ENCODE measurements at places on chromosomes 6 and 20.

- DNase-seq = no peak
These were observed 3.1 kb downstream of the TRAF3IP2 start for GRCh38 chr6:111602481-111603011.

GRCh38 chr6:135875446-135875845, 23.9 kb downstream of the PDE7B start:
- no peak for DNase-seq

GRCh38 chr20:58970146-58970545, 10.9 kb upstream of the NELFCD start:
- no peak for DNase-seq

DNA sequence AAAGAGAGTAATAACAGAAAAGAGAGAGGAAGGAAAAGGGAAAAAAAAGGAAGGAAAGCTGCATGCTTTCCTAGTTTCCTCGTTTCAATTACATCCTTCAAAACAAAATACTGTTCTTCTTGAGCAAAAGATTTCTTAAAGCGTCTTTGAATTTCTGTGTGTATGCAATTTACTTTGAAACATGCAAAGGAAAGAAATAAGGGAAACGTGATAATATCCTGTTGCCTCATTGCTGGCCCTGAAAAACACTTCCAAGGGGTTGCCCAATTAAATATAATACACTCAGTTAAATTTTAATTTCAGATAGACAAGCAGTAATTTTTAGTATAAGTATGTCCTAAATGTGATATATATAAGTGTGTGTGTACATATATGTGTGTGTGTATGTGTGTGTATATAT, 51.2 kb upstream of the TPD52L1 start:
- no peak for DNase-seq

GRCh38 chr6:117448732-117449485, 23.2 kb upstream of the ROS1 start:
- DNase-seq = no peak

GRCh38 chr6:84119277-84119676, 85.7 kb downstream of the MRAP2 start:
- no peak for DNase-seq

- DNase-seq = no peak
These were observed 10.7 kb downstream of the MAPK14 start for GRCh38 chr6:36038120-36038876.

DNA sequence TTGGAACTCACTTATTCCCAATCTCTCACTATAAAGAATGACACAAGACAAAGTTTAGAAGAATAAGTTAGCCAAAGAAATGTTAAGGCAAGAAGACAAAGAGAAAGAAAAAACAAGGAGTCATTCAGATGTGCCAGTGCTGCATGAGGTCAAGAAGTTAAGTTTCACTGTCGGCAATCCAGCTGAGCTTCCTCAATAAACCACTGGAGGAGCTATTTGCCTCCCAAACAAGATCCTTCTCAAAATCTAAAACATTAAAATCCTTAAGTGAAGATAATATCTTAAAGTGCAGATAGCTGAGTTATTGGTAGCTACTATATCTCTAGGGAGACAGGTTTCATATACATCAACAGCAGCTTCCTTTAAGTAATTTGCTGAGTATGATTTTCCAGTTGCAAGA, 512.3 kb downstream of the HDGFL1 start:
- DNase-seq = no peak

- DNase-seq = peak; percentile 67
These were observed 417 bp downstream of the NFATC2 start for GRCh38 chr20:51542033-51542570.

DNA sequence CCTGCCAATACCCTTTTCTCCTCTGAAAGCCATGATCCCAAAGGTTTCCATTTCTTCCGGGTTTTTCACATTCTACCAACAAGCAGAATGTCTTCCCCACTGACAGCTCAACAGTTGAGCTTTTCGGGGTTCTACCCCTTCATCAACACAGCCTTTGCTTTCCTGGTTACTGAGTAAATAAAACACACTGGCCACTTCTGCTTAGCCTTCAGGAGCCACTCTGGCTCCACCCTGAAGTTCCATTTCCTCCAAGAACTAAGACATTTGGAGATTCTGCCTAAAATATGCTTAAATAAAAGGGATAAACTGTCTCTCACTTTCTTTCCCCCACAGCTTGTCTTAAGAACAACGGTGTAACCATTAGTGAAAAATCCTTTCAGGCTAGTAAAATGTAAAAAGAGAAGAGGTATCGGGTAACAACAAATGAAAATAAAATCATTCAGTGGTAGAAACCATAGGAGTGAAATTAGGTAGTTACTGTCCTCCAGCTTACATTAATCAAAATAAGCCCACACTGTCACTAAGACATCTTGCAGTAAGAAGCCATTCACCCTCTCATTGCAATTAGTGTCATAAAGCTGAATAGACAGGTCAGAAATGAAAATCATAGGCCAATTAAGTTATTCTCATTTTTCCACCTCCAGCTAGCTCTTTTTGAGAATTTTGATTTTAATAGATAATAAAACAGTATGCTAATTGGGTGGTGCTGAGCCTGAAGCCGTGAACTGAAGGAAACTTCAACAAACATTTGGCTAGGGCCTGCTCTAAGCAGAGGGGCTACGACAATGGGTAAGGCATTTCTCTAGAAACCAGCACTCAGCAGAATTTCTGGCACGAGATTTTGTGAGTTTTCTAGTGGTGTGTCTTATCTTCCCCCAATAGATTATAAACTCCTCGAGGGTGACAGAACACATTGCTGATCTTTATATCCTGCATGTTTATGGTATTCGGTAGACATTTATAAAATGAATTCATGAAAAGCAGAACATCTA, 194.2 kb downstream of the KHDC1L start:
- no peak for DNase-seq

DNA sequence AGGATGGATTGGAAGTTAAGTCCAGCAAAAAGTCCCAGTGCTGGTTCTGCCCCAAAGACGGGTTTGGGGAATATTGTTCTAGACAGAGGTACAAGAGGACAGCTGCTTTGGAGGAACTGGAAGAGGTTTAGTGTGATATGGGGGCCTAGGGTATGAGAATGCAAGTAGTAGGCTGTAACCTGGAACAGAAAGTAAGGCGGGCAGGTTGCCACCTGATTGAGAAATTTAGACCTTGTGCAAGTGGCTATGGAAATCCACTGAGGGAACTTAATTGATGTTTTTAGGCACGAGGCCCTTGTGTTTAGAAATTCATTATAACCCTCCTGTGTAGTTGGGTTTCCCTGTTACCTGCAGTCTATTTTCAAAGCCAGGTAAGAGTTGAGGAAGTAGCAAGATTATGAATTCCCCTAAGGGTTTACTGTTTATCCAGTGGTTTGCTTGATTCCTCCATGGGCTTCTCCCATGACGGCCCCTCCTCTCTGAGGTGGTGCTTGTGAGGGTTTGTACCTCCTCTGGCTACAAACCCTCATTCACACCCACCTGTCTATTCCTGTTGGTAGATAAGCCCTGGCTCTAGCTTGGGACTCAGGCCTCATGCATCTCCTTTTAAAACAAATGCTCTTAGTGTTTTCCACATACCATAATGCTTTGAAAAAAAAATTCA, 42.0 kb upstream of the BCAS1 start:
- DNase-seq = no peak

GRCh38 chr20:36158160-36158741, 3.7 kb downstream of the EPB41L1 start:
- no peak for DNase-seq

DNA sequence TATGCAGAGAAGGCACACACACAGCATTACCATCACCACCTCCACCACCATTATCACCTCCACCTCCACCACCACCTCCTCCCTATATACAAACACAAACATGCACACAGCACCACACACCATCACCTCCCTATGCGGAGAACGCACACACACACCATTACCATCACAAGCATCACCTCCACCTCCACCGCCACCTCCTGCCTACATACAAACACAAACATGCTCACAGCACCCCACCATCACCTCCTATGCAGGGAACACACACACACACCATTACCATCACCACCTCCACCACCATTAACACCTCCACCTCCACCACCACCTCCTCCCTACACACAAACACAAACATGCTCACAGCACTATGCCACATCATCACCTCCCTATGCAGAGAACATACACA, 236.5 kb upstream of the AFDN start:
- DNase-seq = no peak

DNA sequence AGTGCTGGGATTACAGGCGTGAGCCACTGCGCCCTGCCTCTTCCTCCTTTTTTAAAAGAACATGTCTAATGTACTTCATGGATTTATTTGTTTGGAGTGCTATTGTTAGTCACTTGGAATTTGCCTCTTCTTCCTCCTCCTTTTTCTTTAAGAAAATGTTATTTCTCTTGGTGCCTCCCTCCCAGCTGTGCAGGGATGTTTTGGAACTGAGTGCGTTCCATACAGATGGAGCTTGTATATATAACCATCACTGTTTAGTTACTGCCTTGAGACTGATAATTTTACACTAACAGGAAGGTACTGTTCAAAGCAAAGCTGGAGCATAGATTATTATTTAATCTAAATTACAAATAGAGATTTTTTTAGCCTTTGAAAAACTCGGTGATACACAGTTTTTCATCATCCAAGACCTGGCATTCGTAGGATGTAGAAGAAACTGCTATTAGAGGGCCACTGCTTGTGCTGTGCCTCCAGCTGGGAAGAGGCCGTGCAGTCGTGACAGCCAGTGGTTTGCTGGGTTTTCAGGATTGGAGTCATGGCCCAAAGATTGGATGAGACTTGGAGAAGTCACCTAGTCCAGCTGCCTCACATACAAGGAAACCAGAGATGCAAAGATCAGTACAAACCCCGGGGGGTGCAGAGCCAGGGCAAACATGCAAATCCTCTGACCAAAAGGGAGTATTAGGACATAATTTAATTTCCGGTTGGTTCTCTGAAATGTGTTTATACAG, 123.1 kb downstream of the PLEKHG1 start:
- DNase-seq = no peak

DNA sequence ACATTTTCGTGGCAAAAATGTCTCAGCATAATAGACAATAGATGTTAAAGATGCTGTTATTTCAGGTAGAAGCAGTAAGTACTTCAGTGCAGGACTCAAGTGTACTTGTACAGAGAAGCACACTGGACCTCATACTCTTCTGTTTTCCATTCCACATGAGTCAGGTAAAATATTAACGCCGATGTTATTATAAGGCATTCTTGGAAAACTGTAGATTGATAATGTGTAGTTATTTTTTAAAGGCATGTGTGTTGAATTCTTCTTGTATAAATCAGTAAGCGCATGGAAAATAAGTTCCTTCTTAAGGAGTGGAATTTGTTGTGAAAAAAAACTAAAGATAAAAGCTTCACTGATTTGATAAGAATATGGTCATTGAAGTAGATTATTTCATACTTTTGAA, 45.8 kb downstream of the DOP1A start:
- DNase-seq = no peak

DNA sequence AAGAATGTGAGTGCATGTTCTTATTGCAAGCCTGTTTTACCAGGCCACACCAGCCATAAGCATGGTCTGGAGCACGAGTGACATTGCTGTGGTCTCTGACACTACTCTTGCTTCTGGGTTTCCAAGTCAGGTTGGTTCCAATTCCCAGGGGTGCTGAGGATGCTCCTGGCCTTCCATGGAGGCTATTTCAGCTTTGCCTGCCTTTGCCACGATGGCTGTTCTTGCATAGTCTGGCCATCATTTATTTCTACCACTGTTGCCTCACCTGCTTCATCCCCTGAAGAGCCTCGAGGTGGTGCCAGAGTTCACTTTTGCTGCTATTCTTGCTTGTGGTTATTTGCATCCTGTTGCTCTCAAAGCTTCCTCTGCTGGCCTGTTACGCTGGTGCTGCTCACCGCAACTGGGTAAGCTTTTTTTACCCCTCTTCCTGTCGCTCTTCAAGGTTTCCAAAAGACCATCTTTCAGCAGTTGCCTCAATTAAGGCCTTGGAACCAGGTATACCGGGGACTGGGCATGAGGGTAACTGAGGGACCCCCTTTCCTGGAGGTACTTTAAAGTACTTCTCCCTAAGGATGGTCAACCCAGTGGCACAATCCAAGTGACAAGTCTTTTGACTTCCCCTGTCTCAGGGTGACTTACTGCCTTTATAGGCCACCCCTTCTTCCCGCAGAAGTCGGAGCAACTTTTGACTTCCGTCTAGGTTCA, 64.5 kb downstream of the AKAP7 start:
- DNase-seq = peak; percentile 85

GRCh38 chr6:148398244-148398643, 55.6 kb downstream of the SASH1 start:
- DNase-seq = no peak

DNA sequence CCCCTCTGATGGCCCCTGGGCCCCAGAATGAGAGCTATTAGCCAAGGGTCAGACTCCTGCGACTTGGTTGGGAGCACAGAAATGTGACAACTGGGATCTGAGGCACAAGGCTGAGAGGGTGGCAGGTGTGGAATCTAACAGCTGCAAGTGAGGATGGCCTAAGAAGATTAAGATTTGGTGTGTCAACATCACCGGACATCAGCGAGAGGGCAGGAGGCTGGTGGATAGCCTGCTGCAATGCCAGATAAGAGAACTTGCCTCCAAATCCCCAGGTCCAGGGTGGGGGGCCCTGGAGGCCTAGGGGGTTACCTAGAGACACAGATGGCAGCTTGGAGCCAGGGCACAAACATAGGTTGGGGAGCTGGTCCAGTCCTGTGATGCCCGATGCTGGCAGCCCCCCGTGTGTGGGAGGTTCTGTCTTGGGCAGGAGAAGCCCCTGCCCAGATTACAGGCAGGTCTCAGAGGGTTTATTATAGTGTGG, 155.8 kb downstream of the GRM4 start:
- DNase-seq = no peak

- DNase-seq = no peak
These were observed 110.1 kb upstream of the AGPAT4 start for GRCh38 chr6:161383951-161384350.

GRCh38 chr6:36856277-36856676, 17.0 kb upstream of the CPNE5 start:
- no peak for DNase-seq

DNA sequence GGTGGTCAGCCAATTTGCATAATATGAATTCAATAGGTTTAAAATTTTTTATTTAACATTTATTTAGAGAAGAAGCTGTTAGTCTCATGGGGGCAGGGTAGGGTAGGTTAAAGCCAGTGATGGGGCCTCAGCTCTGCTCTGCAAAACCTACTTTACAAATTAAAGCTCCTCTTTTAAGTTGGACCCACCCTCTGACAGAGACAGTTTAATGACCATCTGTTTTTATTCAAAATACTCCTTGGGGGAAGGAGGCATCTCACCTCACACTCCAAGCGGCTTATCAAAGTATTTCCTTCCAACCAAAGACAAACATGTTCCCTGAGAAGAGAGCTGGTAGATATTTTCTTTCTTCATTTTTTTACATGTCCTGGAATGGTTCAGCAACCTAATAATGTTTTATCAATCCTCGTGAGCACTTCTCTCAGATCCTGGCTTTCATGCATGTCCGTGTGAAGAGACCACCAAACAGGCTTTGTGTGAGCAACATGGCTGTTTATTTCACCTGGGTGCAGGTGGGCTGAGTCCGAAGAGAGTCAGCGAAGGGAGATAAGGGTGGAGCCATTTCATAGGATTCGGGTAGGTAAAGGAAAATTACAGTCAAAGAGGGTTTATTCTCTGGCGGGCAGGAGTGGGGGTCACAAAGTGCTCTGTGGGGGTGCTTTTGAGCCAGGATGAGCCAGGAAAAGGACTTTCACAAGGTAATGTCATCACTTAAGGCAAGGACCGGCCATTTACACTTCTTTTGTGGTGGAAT, 184.7 kb downstream of the GJA1 start:
- DNase-seq = no peak

- no peak for DNase-seq
These were observed 28.6 kb upstream of the DACT2 start for GRCh38 chr6:168348186-168348585.
